T-helper 2 cell (primary cell): ENCODE measurements at places on chromosomes 5 and 9.

GRCh38 chr5:131393498-131393968, 129.7 kb downstream of the CDC42SE2 start:
- no peak for DNase-seq

DNA sequence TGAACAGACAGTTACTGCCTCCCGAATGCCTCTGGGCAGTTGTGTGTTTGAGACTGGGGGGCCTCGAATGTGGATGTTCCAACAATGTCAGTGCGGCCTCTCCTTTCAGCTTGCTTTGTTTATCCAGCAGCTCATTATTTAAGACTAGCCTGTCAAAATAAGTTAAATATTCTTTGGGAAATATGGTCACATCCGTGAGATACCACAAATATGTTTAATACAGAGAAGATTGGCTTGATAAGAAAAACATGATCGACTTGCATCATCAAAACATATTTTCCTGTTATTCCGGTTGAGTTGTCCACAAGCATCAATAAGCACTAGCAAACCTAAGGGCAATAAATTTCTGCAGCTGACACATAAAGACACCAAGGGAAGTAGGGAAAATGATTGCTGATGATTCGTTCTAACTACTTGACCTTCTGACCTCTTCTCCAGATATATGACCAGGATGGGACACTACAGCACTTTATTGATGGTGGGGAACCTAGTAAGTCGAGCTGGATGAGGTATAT, 66.5 kb downstream of the PRDM6 start:
- no peak for DNase-seq

DNA sequence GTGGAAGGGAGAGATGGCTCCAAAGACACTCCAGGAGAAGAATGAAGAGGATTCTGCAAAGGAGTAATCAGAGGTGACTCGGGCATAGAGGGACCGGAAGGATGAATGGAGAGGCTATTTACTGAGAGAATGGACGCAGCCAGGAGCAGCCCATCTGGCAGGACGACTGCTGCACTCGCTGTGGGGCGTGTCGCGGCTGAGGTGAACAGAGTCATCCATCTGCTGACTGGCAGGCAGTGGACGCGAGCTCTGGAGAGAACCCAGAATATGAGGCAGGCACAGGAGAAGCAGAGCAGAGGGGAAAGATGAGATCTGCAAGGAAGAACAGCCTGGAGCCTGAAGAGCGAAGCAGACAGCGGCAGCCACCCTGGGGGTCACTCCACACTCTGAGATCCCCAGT, 16.4 kb downstream of the FGF1 start:
- no peak for DNase-seq

DNA sequence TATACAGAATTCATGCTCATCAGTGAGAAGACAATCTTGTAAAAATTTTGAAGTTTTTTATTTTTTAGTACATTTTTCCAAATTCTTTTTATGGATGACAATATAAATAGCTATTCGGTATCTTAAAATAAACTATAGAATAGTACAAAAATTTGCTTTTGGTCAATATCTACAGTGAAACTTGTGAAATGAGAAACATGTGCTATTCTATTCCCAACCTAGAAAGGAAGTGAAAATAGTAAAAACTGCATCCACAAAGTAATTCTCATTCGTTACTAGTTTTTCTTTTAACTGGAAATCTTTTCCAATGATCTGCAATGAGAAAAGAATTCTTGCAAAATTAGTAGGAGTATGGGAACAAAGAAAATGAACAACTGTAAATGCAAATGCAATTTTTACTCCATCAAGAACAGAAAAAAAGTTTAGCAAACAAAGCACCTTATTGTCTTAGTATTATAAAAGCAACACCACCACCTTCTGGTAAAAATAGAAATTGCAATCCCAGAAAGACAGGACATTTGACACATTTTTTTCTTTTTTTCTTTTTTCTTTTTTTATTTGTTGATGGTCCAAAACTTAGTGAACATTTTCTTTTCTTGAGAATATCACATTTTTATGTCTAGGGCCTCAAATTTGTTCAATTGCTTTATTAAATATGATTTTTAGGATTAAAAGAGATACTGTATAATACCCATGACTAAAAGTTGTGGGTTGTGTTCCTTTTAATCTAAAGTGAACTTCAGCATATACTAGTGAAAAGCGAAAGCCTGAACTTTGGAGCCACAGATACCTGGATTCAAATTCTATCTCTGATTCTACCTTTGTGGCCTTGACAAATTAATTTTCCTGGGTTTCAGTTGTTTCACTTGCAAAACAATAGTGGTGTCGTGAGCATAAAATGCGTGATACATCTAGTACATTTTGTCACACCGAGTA, 72.3 kb downstream of the SLCO4C1 start:
- DNase-seq = no peak

DNA sequence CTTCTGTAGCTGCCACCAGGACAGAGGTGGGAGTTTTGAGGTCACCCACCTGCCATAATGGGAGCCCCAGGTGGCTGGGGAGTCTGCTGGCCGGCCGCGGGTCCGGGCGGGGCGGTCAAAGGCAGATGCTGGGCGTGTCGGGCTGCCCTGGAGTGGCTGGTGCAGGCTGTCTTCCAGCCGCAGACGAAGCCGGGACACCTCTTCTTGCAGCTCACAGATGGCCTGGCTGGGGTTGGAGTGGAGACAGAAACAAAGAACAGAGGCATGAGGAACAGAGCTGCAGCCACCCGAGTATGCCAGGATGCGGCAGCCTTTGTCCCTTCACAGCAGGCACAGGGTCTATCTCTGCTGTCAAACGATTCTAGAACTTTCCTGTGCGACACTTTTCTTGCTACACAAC, 18.0 kb downstream of the ORM2 start:
- no peak for DNase-seq

DNA sequence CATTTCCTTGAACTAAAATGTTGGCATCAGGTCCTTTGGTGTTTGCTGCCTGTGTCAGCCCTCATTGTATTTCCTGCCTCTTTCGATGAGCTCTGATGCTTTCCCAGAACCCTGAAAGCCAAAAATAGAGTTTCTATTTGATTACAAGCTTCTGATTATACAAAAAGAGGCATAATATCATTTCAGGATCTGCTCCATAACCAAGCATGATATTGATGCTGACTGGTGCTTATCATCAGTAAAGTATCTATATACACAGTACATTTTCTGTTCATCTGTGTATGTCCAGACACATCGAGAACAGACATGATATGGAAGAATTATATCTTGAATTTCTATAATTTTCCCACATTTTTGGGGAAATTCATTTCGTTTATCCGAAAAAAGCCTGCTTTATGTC, 58.6 kb downstream of the SEMA6A start:
- no peak for DNase-seq

DNA sequence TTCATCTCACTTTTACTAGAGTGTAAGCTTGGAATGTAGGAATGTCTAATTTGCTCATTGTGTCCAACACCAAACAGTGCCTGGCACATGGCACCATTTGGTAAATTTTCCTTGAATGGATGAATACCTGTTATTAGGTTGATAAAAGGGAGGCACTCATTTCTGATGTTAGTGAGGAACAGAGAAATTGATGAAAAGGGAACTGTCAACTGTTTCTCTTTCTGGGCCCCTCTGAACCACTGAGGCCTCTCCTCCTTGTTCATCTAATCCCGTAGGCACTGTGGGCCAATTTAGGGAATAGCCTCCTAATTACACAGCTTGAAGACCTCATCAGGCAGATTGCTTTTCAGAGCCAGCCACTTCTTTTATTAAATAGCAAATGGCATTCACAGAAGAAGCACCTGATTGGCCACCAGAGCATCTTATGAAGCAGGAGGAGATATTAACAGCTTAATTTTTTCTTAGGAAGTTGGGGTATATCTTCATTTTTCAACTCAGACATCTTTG, 22.6 kb downstream of the MRRF start:
- DNase-seq = no peak
